ENCODE measurements at places on chromosomes 3 and 15.

- DNase-seq = no peak
These were observed 236.3 kb upstream of the LRTM1 start for GRCh38 chr3:55164191-55164590.

GRCh38 chr3:54445630-54446029 is 323.3 kb downstream of the CACNA2D3 start:
- no peak for DNase-seq

DNA sequence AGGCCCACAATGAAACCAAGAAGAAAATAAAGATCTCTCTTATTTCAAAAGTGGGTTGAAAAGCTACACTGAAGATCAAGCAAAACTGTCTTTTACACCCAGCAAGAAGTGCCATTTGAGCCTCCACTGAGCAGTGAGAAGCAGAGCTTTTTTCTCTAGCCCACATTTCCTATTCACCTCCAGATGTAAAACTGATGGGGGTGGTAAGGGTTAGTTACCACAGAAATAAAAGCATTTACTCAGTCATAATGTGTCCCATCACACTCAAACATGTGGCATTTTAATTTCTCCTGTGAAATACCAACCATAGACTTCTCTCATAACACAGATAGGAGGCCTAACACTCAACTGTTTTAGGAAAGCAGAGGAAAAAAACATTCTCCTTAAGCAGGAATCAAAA is 21.0 kb downstream of the IFT57 start:
- DNase-seq = no peak

DNA sequence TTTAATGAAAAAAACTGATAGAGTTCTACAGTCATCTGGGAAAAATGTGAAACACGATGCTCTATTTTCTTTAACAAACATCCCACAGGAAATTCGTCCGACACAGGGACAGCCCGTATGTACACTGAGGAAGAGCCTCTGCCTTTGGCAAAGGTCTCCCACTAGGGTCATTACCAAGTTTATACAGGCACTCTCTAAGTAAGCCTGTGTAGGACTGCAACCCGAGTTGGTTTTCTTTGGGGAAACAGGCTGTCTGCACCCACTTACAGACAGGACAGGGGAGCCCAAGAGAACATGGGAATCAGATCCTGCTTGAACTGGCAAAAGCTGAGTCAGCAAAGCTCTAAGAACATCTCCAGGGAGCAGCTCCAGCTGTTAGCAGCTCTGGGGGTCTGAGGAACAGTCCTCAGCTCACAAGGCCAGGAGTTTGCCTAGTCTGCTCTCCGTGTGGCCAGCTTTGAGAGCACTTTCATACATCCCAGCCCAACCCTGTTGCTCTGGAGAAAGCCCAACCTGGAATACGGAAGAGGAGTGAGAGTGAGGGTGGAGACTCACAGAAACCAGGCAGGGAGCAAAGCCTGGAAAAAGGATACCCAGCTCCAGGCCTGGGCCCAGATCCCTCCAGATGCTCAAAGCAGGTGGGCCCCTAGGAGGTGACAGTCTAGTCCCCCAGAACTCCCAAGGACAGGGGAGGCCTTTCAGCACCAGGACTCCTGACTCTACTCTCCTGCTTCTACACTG is 1.9 kb downstream of the TBC1D2B start:
- no peak for DNase-seq

GRCh38 chr3:129485721-129486663 is 42.4 kb upstream of the RHO start:
- no peak for DNase-seq

DNA sequence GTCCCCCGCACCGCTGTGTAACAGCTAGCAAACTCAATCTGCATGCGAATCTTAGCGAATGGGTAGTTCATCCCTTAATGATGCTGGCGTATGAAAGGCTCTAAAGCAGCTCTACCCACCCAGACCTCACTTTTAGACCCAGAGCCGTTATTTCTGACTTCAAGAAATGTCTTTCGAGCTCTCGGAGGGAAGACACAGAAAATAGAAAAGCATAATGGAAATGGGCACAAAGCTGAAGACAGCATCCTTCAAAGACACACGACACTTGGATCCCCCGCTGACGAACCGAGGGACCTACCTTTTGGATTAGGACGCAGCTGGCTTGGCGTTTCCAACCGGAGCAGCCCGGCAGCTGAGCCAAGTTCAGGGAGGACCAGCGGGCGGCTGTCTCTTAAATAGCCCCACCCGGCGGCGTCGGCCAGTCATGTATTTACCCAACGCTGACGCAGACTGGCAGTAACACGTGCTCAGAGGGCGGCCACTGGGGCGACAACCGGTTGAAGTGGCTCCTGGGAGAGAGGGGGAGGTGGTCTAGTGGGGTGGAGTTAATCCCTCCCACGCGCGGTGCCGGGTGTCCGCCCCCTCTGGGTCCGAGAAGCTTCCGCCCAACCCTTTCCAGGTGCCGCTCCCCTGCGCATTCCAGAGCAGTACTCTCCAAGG is 1.5 kb downstream of the CCK start:
- peak; percentile 1 for DNase-seq

GRCh38 chr3:107847791-107848190 is 243.0 kb downstream of the CD47 start:
- no peak for DNase-seq

- no peak for DNase-seq
These were observed 21.9 kb downstream of the LRIG1 start for GRCh38 chr3:66478960-66479359.

- peak; percentile 44 for DNase-seq
These were observed 2.2 kb upstream of the GRAMD2A start for GRCh38 chr15:72199721-72200212.

DNA sequence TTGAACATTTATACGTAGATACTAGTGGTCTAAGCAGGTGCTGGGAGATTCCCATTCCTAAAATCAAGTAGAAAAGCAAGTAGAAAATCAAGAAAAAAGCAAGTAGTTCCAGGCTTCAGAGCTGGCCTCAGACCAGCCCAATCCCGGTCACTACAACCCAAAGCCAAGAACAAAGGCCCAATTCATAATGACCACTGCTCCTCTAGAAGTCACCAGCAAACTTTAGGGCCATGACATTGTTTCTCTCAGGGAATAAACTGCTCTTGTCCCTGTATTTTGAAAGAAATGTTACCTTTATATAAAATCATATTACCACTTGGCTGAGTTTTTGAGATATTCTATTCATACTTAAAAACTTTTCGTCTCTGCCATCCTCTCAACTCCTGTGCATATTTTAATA is 106.3 kb upstream of the IL12A start:
- no peak for DNase-seq

DNA sequence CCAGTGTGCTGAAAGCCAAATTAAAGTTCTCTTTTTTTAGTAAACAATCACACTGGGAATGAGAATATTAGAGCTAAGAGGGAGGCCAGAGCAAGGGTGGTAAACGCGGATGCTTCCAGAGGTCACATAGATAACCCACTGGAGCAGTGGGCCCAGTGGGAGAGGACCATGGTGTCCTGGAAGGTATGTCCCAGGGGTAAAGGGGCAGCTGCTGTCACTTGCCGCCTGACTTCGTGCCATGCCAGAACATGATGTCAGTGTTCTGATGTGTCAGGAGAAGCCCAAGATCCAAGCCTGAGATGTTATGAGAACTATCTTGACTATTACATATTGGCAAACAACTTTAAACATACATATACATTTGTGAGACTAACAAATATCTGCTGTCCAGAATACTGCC is 211.9 kb upstream of the IL12A start:
- no peak for DNase-seq

DNA sequence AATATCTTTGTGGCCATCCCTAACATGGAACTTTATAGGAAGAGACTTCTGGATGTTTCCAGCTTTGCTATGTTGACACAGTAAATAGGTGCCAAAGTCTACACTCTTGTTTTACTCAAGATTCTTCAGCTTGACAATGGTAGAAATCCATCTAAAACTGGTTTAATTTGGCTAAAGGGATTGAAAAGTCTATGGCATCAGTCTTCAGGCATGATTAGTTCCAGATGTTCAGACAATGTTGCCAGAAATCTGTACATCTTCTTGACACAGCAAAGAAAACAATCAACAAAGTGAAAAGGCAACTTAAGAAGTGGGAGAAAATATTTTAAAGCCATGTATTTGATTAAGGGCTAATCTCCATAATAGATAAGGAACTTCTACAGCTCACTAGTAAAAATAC is 130.5 kb downstream of the LRRC3B start:
- DNase-seq = no peak

DNA sequence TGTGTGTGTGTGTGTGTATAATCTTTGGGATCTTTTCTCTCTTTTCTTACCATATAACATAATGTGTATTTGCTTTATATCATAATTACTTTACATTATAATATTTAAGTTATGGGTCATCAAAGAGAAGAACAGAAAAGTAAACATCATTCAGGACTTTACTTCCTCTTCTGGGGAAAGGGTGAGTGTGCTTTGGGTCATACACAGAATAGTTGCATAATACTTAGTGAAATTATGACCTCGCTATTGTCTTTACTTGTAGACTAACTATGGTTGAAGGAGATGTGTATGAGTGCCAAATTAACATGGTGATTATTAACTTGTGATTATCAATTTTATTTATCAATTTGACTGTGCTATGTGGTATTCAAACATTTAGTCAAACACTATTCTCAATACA is 1086.9 kb downstream of the DIPK2A start:
- DNase-seq = no peak

DNA sequence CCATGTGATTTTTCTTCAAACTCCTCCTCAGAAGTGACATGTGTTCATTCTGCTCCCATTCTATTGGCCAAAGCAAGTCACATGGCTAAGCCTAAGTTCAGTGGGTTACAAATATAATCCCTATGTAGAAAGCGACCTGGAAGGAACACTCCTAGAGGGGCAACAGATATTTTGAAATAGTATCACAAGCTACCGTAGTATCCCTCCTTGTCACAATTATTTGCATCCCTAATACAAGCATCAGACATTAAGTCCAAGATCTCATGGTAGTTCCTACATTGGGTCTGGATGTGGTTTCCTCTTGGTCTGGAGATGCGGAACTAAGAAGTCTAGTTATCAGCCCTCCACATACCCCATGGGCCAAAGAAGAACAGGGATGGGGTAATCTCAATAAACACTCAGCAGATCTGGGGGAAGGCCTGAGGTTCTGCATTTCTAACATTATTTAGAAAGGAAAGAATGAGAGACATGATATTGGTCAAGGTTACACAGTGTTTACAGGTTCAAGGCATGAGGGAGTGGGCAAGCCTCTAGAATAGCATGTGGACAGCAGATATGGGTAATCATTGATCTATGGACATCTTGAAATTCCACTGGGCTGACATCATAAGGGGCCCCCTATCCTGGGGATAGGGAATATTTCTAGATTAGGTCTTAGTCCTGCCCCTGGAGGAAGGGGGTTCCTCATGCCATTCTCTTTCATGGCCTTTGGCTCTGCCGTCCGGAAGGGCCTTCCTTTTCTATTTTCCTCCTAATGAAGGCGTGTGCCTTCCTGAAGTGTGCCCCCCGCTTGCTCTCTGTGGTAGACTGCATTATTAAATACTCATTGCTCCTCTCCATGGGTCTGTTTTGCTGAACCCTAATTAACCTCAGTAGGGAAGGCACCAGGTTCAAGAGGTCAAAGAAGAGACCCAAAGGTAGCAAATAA is 17.8 kb upstream of the ABHD2 start:
- DNase-seq = no peak

- no peak for DNase-seq
These were observed 21.6 kb downstream of the PHC3 start for GRCh38 chr3:170159933-170160332.

DNA sequence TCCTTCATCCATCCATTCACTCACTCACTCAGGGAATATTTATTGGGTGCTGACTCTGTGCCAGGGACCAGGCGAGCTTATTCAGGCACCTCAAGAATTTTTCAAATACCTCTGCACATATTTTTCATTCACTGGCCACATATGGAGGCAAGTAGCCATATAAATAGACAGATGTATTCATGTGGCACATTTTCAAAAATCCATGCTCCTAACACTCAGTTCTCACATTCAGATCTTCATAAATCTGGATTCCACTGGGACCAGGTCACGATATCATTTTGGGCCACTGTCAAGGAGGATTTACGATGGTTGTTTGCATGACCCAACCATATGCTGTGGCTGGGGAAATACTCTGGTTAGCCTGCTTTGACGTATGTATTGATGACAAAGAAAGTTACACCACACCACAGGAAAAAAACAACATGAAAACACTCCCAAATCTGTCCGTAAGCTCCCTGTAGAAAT is 241.8 kb upstream of the LRTM1 start:
- DNase-seq = no peak

DNA sequence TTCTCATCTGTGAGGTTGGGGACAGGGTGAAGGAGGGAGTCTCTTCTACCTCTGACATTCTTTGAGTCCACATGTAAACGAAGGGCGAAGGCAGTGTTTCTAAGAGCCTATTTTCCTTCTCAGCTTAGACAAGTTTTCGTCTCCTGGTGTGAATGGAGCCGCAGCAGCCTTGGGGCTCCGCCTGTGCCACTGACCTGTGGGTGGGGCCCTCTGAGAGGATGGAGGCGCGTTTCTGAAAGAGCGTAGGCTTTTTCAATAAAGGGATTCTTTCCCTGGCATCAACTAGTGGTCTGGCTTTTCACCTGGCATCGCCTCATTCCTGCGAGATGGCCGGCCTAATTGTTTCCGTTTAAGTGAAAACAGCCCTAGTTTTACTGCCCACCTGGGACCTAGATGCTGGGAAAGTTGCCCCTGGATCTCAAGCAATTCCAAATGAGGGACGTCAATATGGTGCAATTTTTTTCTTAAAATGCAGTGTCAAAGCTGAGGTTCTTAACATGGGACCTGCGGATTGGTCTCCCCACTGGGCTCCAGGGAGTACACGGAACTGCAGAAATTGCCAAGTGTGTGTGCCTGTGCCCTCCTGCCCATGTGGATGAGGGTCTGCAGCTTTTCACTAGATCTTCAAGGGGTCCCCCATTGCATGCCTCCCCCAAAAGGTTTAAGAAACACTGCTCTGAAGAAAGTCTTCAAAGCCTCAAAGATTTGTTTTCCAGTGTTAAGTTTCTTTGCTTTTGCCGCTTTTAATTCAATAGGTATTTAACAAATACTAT is 958 bp downstream of the GLDN start:
- no peak for DNase-seq

DNA sequence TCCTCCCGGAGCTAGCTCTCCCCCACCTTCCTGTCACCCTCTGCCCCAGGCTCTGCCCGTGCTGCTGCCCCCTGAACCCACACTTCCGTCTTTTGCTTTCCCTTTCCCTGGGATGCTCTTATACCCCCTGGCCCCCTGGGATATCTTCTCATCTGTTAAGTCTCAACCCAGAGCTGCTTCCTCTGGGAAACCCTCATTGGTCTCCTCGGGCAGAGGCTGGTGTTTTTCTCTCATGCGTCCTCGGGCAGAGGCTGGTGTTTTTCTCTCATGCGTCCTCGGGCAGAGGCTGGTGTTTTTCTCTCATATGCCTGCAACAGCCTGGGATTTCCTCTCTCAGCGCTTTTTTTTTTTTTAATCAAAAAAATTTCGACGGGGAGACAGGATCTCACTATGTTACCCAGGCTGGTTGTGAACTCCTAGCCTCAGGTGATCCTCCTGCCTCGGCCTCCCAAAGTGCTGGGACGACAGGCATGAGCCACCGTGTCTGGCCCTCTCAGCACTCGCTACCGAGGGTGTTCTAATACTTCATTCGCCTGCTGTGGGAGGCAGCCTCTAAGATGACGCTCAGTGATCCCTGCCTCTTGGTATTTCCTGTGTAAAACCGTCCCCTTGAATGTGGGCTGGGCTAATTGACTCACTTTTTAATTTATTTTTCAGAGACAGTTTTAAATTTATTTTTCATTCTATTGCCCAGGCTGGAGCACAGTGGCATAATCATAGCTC is 62.7 kb upstream of the TFRC start:
- no peak for DNase-seq

Measured in activated CD8-positive, alpha-beta memory T cell treated with anti-CD3 and anti-CD28 coated beads for 1 hour (primary cell).